ENCODE measurements at places on chromosomes 2 and 18.

DNA sequence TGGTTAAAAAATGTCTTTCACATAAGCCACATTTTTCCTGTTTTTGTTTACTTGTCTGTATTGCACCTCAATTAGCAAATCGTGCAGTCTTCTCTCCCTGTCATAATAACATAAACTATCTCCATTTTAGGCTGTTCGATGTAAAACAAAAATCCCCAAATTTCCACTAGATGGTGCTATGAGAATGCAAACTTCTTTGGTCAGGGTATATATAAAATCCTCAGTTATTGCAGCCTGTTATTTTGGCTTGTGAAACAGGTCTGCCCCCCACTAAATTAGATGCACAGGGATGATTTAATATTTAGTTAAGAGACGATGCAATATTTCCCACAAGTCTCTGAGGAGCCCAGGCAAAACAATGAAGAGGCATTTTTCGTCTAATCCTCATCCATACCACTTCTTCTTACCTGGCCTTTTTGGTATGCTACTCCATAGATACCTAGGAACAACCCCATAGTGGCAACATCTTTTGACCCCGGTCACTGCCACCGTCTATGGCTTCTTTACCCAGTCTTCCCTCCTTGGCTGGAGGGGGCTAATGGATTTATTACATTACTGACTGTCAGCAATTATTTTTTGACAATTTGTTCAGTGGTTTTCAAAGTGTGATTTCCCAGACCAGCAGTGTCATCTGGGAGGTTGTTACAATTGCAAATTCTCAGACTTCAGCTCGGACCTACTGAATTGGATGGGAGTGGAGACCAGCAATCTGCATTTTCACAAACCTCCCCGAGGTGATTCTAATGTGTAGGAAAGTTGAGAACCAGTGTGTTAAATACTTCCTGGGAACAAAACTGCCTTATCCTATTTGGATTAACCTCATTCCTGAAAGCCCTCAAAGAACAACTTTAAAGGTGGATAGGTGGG lies 117.4 kb upstream of the CWC22 start:
- H3K27me3 ChIP-seq, result no peaks in the 10 kb centered on the region
- no peak overlapping the region for H3K4me3 ChIP-seq
- no peak overlapping the region for H3K27ac ChIP-seq
- H3K4me1 ChIP-seq, result peaks cover 2% of the 10 kb centered on the region

DNA sequence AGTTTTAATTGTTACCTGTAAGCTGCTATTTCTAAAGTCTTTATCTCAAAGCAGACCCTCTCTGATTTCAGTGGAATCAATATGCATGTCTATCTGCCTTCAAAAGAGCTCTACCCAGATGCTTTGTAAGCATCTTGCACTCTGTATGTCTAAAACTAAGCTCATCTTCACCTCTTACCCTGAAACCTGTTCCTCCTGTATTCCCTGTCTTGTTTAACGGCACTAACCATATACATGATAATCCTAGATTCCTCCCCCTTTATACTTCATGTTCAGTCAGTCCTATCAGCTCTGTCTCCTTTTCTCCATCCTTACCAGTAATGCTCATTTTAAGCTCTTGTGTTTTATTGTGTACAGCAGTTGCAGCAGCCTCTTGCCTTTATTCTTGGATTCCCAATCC lies 12.8 kb downstream of the ZC3H15 start:
- no peak overlapping the region for H3K4me3 ChIP-seq
- no peak overlapping the region for H3K27ac ChIP-seq
- peaks cover 69% of the 10 kb centered on the region for H3K36me3 ChIP-seq
- no peaks in the 10 kb centered on the region for H3K27me3 ChIP-seq
- DNase-seq, result no peak

DNA sequence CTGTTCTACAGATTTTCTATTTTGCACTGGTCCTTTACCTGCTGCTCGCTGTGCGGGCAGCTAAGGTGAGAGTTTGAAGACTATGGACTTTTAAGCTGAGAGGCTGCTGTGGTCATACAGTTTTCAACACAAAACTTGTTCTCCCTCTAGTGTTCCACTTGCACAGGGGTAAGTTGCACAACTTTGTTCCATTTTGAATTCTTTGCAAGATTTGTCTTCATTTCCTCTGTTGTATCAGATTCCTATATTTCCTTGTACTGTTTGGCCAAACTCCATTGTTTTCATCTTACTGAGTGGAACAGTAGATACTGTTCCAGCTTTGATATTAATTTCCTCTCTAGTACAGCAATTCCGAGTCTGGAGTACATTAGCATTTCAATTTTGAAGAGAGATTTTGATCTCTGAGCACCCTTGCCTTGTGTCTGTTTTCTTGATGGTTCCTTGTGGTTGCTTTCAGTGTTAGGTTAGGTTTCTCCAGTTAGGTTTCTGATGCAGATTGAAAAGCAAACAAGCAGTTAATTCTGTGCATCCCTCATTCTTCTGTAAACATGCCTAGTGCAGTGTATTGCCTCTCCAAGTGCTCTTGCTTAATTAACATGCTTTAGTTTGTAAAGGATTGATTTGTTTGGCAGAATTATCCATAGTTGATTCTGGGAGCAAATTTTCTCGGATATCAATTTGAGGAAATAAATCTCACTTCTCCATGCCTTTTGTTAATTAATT lies 188.8 kb downstream of the PTPRM start:
- H3K27me3 ChIP-seq, result no peaks in the 10 kb centered on the region
- H3K4me3 ChIP-seq, result no peak overlapping the region
- DNase-seq, result no peak
- H3K4me1 ChIP-seq, result peaks cover 9% of the 10 kb centered on the region

DNA sequence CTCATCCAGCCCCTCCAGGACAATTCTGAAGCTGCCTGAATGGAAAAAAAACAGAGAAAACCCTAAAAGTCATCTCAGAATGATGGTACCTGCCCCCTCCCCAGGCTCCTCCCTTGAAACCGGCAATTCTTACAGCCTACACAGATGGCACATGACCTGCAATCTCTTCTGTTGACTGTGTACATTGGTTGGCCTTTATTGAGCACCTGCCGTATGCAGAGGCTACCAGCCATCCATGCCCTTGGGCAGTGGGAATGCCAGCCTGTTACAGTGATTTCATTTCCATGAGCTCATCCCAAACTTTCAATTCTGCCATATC lies 57.1 kb downstream of the EMX1 start:
- DNase-seq, result no peak
- H3K4me3 ChIP-seq, result no peak overlapping the region
- no peaks in the 10 kb centered on the region for H3K4me1 ChIP-seq
- H3K27ac ChIP-seq, result no peak overlapping the region
- H3K36me3 ChIP-seq, result no peaks in the 10 kb centered on the region
- no peaks in the 10 kb centered on the region for H3K27me3 ChIP-seq

- H3K27me3 ChIP-seq, result no peaks in the 10 kb centered on the region
- no peaks in the 10 kb centered on the region for H3K4me1 ChIP-seq
- H3K27ac ChIP-seq, result no peak overlapping the region
- H3K4me3 ChIP-seq, result no peak overlapping the region
- no peaks in the 10 kb centered on the region for H3K36me3 ChIP-seq
These were observed 246.2 kb downstream of the SOCS6 start for GRCh38 chr18:70535041-70535440.

DNA sequence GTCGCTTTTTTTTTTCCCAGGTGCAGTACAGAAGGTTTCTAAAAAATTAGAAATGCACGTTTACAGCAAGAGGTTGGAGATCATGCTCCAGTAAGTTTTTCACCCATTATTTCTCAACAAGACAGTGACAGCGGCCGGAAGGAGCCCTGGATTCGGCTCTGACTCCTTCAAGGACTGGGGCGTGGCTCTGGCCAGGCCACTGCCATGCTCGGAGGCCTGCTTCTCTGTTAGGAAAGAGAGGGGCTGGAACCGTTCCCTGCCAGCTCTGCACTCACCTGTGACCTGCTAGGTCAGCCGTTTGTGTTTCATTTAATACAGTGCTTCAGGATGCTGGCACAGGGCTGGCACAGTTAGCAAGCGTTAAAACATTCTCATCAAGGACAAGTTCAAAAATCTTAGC lies 6.7 kb upstream of the IAH1 start:
- H3K4me1 ChIP-seq, result no peaks in the 10 kb centered on the region
- no peaks in the 10 kb centered on the region for H3K27me3 ChIP-seq
- peaks cover 52% of the 10 kb centered on the region for H3K36me3 ChIP-seq
- DNase-seq, result no peak

DNA sequence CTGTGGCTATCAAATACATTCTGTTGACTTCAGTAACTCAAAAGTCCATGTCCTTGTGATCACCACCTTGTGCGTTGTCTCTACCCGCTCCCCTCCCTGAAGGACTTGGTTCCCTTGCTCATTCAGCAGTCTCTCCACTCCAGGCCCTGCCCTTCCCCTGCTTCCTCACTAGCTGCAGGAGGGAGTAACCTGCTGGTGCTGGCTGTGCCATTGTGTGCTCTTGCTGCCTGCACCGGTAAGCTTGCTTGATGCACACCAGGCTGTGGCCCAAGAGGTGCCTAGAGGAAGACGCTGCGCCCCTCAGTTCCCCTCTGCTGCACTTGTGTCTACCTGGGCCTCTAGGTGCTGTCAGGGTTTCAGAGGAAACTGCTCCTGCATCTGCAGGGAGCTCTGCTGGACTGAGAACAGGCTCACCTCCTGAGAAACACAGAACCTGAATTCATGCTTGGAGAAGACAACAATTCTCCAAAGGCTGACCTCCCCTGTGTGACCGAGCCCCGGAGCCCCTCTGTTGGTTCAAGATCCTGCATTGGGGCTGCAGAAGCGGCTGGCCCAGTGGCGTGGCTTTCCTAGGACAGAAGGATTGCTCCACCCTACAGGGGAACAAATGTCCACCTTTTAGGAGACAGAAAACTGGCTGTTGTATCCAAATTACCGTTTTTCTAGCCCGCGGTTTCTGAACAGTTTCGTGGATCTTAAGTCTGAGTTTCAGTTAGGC lies 33.6 kb downstream of the PTPRM start:
- H3K4me1 ChIP-seq, result peaks cover 5% of the 10 kb centered on the region
- no peak for DNase-seq
- no peak overlapping the region for H3K27ac ChIP-seq
- H3K27me3 ChIP-seq, result no peaks in the 10 kb centered on the region

DNA sequence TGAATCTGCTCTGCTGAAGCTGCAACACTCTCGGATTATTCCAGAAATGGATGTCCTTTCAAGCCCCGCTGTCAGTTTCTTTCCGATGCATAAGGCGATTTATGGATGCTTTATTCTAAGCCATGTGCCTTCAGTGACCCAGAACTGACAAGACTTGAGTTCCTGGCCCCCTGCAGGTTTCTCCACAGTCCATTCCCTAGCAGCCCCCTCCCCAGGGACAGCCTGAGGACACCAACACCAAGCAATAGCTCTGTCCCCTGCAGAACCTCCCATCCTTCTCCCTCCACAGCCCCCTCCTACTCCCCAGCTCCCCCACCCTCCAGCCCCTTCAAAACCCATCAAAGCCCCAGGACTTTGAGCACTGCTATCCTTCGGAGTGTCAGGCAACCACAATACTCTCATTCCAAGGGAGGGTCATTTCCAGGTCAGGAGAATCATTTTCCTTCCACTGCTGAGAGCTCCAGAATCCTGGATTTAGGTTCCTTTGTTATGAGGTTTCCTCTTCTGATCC lies 24.6 kb upstream of the SPP2 start:
- no peak overlapping the region for H3K4me3 ChIP-seq
- H3K4me1 ChIP-seq, result peaks cover 5% of the 10 kb centered on the region
- no peak for DNase-seq
- no peaks in the 10 kb centered on the region for H3K36me3 ChIP-seq

DNA sequence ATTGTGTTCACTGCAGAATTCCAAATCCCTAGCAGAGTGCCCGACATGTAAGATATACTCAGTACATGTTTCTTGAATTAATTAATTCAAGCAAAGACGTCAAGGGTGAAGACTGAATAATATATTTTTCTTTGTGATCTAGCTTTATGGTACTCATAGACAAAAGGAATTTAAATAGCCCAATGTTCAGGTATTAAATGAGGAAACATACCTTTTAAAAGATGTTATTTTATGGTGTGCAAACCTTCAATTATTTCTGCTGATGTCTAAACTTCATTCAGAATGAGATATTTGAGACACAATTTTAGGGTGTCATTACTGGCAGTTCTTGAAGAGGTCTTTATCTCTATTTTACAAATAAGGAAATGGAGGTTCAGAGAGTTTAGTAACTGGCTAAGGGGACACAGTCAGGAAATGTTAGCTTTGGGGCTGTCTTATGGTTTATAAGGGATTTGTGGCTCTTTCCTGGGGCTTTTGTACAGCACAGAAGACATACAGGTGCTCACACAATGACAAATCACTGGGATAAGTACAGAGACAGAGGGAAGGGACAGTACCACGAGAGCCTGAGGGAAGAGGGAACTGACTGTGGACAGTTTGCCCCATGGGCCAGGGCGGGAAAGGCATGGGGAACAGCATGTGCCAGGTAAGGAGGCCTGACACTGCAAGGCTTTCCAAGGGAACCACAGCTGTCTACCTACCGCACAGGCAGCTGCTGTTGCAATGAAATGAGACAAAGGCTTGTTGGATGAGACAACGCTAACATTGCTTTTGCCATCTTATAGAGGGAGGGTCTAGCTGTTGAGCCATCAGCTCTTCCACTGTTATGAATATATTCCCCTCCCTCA lies 155.3 kb downstream of the DDX1 start:
- peaks cover 8% of the 10 kb centered on the region for H3K4me1 ChIP-seq
- DNase-seq, result no peak
- no peak overlapping the region for H3K27ac ChIP-seq
- H3K27me3 ChIP-seq, result no peaks in the 10 kb centered on the region
- no peaks in the 10 kb centered on the region for H3K36me3 ChIP-seq

- H3K36me3 ChIP-seq, result no peaks in the 10 kb centered on the region
- H3K27ac ChIP-seq, result no peak overlapping the region
- peaks cover 39% of the 10 kb centered on the region for H3K27me3 ChIP-seq
- H3K4me1 ChIP-seq, result no peaks in the 10 kb centered on the region
- DNase-seq, result no peak
These were observed 1.6 kb downstream of the SCTR start for GRCh38 chr2:119522671-119523070.

GRCh38 chr2:227004482-227004881 lies 159.5 kb downstream of the COL4A4 start:
- H3K4me1 ChIP-seq, result no peaks in the 10 kb centered on the region
- H3K27ac ChIP-seq, result no peak overlapping the region
- no peaks in the 10 kb centered on the region for H3K27me3 ChIP-seq
- DNase-seq, result no peak

GRCh38 chr2:7108792-7109532 lies 191.8 kb downstream of the RNF144A start:
- H3K4me1 ChIP-seq, result no peaks in the 10 kb centered on the region
- no peaks in the 10 kb centered on the region for H3K36me3 ChIP-seq
- DNase-seq, result no peak
- H3K27me3 ChIP-seq, result no peaks in the 10 kb centered on the region
